Pons (tissue), 1 donor: ENCODE measurements at places on chromosomes 1 and 21.

DNA sequence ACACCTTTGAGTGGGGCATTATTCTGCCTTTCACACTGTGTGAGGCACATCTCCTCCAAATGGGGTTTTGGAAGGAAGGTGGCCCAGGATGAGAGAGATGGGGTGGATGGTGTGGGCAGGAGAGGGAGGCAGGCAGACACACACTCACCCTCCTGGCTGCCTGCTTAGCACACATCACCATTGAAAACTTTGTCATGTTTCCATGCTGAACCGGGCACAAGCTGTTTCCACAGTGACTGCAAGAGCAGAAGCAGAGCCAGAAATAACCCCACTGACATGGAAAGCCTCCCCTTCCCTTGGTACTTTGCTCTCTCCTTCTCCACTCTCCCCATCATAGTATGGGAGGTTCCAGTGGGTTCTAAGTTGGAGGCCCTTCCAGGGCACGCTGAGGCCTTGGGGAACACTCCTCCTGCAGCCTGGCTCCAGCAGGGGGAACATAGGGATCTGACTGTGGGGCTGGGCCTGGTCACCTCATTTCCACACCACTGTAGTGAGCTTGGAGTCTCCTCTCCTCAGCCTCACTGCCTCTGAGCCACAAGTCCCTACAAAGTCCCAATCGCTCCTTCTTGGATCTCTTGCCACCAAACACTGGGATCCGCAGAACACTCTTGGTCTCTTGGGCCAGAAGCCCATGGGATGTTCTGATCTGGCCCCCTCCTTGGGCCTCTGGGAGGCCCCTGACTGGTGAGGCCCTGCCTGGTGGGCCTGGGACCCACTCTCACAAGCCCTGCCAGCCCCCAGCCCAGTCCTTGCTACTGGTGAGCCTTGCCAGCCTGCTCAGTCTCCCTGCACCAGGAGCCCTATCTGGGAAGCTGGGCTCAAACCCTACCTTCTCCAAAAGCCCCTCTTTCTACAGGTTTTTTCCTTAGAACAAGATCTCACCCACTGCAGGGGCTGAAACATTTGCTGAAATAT lies 163.0 kb upstream of the EDN2 start:
- DNase-seq = no peak

DNA sequence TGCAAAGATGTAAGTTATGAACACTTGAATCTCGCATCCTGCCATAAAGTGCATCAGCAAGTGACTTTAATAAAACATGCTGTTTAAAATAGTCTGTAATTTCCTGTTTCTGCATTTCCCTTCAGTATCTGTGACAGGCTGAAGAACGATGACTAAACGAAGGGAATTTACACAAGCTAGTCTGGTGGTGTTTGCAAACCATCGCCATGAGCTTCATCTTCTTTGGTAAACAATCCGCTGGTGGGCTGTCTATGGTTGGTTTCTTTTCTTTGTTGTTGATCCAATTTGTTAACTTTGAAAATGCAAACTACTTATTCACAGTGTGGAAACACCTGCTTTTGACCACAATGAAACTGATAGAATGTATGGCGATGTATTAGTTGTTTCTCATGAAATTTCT lies 13.9 kb downstream of the SERTAD4 start:
- no peak for DNase-seq

- DNase-seq = no peak
Observed at GRCh38 chr1:27109103-27109822, 45.7 kb downstream of the SLC9A1 start.

DNA sequence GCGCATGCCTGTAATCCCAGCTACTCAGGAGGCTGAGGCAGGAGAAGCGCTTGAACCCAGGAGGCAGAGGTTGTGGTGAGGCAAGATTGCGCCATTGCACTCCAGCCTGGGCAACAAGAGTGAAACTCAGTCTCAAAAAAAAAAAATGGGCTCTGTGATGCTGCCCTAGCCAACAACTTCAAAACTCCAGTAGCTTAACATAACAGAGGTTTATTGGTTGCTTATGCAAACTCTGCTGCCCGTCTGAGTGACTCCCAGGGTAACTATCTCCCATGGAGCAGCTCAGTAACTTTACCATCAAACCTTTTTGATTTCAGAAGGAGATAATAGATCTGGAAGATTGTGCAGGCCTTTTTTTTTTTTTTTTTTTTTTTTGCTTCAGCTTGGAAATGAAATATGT lies 18.9 kb upstream of the ITLN2 start:
- DNase-seq = no peak

- DNase-seq = no peak
Observed at GRCh38 chr1:211822677-211823407, 7.7 kb downstream of the LPGAT1 start.

DNA sequence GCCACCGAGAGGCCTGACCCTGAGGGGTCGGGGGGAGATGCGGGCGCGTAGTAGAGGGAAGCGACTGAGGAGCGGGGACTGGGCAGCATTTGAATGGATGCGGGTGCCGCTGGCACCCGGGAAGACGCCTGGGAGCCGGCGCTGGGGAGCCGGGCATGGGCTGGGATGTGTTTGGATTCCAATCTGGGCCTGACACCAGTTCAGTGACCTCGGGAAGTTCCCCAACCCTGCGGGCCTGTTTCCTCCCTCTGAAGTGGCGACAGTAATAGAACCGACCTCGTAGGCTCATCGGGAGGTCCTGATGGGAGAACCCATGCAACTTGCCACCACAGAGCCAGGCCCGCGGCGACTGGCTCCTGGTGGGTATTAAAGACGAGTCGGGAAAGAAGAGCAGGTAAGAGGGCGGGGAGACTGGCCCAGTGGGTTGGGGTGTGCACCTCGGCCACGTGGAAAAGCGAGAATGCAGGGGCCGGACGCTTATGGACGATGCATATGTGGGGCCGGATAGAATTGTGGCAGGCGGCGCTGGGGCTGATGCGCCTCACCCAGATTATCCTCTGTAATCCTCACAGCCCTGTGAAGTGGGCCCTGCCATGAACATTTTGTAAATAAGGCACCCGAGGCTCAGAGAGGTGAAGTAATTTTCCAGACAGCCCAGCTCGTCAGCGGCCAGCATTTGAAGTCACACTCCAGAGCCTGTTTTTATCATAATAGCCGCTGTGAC lies 105.8 kb downstream of the SLC16A1 start:
- DNase-seq = no peak

GRCh38 chr1:2314803-2315673 lies 76.3 kb downstream of the MORN1 start:
- no peak for DNase-seq

- peak; percentile 79 for DNase-seq
Observed at GRCh38 chr21:28793043-28793442, 199.6 kb downstream of the LTN1 start.

DNA sequence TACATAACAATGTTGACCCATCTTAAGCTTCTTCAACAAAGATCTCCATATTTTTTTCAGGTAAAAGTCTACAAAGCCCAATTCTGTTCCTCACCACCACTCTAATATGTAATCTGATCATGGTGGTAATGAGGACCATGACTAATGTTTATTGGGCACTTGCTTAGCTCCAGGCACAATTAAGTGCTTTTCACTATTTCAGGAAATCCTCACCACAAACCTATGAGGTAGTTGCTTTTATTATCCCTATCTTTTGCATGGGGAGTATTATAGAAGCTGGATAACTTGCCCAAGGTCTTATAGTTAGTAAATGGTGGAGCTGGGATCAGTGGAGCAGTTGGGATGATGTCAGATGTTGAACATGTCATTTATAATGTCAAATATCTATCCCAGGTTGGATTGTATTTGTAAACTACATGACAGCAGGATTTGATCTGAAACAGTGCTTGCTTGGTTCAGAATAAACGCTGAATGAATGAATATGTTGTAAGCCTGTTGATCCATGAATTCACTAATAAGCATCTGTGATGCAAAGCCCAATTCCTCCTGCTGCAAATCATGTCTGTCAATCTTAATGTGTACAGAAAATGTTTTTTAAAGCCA lies 283.3 kb upstream of the ST6GALNAC5 start:
- DNase-seq = no peak

DNA sequence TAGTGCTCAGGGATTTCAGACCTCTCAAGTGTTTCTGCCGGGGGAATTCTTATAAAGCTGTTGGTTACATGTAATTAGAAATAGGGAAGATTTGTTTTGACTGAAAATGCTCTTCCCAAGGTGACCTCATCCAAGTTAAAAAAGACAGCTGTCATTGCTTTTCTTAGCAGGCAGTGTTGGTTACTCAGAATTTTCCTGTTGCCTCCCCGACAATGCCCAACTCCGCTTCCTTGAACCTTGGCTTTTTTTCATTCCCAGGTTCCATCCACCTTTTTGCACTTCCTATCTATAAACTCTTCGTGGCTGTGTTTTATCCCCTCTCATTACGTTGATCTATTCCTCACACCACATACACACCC lies 825 bp upstream of the DPH5 start:
- DNase-seq = no peak

DNA sequence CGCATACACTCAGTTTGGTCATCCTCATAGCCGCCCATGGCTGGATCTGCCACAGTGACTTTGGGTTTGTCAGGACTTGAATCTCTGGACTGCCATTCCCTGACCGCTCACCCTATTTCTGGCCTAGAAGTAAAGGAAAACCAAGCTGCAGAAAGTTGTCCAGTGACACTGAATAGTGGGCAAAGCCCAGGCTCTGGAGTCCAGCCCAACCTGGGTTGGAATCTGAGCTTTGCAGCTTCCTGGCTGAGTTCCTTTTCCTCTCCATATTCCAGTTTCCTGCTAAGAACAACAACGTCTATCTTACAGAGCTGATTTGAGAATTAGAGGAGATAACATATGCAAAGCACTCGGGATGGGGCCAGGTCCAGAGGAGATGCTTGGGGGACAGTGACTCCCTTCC lies 15.6 kb upstream of the EIF4G3 start:
- no peak for DNase-seq

DNA sequence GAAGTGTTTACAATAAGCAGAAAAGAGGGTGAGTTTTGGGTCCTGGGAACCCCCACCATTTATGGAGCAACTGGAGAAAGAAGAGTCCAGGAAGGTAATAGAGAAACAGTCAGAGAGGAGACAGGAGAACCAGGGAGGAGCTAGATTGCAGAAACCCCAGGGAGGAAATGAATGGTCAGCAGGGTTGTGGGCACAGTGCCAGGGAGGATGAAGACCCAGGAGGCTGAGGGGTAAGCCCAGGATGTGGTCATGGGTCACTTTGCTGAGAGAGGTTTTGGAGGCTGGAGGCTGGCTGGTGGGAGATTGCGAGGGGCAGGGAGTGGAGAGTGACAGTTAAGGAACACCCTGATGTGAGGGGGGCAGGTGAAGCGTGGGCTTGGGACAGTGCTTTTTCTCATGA lies 169.9 kb upstream of the CSF3R start:
- no peak for DNase-seq

DNA sequence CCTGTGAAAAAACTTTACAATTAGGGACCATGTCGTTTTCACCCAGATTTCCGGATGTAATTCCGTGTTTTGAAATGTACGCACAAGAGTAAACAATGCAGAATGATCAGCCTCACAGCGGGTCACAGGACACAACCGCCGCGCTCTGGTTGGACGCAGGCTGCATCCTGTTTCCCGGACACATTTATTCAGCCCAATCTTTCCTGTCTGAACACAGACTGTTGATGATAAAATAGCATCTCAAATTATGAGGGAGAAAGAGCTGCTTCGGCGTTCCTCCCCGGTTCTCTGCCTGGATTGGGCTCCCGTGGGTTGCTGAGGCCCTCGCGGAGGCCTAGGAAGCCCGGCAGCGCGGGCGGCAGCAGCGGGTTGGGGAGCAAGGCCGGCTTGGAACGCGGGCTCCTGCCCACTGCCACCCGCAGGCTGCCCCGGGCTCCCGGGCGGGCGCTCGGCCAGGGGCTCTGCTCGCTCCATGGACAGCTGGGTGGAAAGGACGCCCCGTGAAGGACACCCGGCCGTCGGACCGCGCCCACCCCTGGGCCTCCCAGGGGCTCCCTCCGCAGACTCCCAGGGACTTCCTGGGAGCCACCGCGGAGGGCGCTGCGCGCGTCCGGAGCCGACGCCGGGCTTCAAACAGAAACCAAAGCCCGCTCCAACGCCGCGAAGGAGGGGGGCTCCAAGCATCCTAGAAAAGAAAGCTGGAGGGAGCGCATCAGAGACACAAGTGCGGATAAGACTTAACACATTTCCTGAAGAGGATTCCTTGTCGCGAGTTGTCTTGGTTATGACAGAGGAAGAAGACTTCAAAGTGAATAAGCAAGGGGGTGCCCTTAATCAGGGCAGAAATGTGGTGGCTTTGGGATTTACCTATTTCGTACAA lies 122.3 kb downstream of the ESRRG start:
- DNase-seq = peak; percentile 86

- DNase-seq = no peak
Observed at GRCh38 chr1:191368891-191369654, 789.2 kb upstream of the RGS18 start.

DNA sequence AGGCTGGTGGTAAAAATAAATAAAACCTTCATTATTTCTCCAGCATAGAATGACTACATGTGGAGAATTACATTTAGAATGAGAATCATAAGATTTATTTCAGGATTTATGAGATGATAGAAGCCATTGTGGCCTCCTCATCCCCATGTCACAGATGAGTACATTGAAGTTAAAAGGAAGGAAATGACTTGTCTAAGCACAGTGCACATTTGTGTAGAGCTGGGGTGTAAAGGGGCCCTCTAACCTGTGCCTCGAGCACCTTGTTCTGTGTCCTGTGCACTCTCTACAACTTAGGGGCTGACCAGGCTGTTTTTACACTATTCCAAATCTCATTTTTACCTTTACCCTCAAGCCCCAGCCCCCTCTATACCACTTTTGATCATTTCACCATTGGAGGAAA lies 179.4 kb downstream of the RHOU start:
- no peak for DNase-seq

DNA sequence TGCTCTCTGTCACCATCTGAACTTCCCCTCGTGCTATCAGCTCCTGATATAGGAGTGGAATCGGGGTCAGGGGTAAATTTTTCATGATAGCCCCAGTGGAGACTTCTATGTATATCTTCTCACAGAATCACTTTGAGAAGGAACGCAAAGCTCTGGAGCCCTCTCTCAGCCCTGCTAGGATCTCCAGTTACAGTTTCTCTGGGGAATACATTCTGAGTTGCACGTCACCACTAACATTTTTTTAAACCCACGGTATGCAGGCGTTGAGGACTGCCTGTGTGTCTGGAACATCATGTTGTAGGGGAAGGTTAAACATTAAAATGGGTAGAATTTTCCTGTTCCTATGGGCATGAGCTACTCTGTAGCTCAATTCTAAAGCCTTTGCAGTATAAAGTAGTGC lies 116.4 kb upstream of the FAM78B start:
- DNase-seq = no peak

DNA sequence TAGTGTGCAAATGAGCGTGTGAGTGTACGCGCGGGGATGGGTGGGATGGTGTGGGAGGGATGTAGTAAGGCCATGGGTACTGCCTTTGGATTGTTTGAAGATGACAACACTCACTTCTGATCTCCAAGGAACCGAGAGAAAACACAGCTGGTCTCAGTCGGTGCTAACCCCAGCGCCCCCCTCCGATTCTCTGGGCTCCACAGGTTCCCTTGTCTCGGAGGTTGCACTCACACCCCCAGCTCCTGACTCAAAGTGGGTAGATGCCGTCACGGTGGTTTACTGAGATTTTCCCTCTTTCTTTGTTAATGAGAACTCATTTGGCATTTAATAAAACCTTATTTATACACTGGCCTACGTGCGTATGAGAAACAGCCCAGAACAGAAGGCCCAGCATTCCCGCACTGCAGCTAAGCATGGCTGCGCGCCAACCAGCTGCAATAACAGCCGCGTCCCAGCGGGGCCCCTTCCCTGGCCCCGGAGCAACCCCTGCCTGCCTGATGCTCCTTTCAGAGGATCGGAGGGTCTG lies 25.8 kb downstream of the ABCA4 start:
- peak; percentile 54 for DNase-seq
